ENCODE measurements at places on chromosomes 7 and 10. TPM values are rescaled to one million over a fixed set of nuclear protein-coding genes. Genes with fewer than 3 reads are reported as not detected.

Gene PDE1C
- not detected for total RNA-seq

Gene NUTM2D
- 2.3 TPM for total RNA-seq

Gene PAPOLB
- not detected for total RNA-seq

Gene DLX6
- total RNA-seq = not detected

DNA sequence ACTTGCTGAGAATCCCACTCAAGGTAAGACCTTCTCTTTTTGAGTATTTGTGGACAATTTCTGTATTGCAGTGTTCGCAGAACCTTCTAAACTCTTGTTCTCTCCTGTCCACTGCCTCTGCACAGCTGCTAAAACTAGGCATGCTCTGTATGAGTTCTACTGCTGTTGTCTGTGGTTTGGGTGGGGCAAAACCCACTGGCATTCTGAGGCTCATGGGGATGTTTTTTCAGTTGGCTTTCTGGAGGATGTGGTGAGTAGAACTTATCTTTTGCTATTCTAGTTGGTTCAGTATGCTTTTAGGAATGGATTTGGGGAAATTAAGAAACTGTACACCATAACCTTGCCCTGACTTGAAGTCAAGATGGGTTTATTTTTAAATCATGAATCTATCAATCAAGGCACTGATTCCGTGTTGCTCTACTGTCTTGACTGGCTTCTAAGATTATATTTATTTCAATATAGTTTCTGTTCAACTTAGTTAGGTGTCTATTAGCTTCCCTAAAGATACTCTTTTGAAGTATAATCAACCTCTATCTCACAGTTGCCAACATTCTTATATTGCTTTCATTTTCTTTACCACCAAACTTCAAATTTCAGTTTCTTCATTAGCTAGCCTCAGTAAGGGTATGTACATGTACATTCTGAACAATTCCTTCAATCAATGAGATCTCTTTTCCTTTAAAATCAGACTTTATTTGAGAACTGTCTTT is 25.0 kb upstream of the C1GALT1 start:
- peak; percentile 29 for DNase-seq

- no peak for DNase-seq
Measured at GRCh38 chr10:92187101-92187500, 103.8 kb downstream of the CPEB3 start.

DNA sequence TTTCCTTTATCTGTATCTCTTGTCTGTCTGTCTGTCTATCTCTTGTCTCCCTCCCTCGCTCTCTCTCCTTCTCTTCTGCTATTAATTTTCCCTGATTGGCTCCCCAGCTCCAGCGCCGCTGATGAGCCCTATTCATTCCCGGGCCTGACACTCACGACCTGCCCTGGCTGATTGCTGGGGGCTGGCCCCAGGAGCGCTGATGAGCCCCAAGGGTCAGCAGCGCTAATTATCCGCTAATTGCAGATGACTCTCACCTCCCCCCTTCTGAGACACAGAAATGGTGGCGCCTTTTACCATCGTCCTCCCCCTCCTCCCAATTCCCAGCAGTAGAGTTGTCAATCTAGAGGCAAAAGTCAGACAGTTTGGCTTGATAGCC is 1.3 kb upstream of the GBX1 start:
- DNase-seq = no peak

DNA sequence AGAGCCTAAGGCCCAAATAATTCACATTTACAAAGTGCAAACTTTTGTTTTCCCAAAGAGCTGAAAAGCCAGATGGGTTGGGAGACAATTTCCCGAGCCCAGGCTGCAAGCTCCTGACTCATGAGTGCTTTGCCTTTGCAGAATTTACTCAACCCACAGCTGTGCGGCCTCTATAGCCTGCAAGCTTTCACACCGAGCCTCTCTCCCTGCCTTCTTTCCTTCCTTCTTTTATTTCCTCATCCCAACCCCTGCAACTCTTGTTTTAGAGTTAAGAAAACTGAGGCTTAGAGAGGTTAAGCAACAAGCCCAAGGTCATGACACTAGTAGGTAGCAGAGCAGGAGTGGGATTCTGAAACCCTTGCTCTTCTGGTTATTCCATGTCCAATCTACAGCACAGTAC is 203.0 kb upstream of the GPR26 start:
- DNase-seq = no peak

GRCh38 chr10:98339799-98340198 is 71.8 kb upstream of the LOXL4 start:
- no peak for DNase-seq

DNA sequence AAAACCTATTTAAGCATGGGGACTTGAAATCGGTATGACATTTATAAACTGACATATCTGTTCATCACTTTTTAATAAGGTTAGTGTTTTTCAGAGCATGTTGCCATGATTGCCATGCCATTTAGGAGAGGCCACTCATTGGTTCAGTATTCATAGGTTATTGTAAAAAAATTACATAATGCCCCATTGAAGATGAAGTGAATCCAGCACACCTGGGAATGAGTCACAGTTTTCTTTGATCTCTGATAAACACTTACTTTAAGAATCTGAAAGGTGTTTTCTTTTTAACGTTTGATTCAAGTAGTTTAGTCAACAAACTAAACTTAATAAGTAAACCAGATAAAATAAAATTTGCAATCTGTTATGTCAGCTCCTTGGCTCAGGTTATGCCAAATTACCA is 278.3 kb downstream of the ARL4A start:
- DNase-seq = no peak

Measured in T-helper 17 cell (primary cell).